ACHN (cell line): ENCODE measurements at places on chromosomes 5 and 9.

DNA sequence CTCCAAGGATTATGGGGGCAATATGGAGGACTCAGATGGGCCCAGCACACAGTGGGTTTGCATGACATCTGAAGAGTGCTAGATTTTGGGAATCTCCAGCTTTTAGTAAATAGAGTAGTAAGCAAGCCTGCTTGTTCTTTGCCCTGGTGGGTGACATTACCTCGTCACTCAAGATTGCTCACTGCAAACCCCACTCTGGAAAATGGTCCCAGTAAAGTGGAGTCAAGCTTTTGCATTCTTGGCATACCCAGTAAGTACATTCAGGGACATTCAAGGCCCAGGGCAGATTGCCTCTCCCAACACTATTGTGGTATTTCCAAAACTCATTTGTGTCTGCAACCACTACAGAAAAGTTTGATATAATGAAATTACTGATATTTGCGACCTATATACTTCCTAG lies 118.5 kb downstream of the INVS start:
- DNase-seq = no peak

DNA sequence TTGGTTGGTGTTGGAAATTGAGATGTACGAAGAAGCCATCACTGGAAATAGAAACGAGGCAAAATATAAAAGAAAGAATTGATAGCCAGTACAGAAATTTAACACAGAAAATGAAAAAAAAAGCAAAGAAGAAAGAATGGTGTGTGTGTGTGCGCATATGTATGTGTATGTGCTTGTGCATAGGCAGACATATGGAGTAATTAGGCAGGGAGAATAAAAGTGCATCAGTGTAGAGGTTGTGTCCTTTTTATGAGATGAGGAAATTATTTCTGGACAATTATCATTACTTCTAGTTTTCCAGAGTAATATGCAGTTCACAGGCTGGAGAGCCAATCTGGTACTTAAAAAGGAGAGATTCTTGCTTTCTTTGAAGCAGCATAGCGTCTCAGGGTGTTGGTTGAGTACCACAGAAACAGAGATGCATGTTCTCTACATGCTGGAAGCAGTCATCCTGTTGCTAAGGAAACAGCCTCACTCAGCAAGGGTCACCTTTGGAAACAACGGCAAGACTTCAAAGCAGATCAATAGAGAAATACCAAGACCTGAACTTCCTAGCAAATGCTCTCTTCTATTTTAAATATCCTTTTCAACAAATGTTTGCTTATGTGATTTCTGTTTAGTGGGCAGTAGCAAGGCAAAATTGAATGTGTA lies 172.7 kb downstream of the TAF11L14 start:
- DNase-seq = no peak

DNA sequence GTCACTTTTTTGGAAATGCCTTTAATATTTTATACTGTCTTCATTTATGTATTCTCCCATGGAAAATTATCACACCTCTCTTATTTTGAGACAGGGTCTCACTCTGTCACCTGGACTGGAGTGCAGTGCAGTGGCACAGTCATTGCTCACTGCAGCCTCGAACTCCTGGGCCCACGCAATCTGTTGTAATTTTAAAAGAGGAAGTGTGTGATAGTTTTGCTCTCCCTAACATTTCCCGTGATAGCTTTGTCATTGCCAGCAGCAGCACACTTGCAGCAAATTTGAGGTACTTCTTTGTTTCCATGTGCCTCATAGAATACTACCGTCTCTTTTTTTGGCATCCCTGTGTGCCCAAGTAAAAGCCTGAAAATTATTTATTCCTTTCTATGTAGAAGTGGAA lies 103.5 kb downstream of the RNF180 start:
- no peak for DNase-seq

GRCh38 chr5:157085930-157086329 lies 22.9 kb downstream of the HAVCR2 start:
- no peak for DNase-seq

DNA sequence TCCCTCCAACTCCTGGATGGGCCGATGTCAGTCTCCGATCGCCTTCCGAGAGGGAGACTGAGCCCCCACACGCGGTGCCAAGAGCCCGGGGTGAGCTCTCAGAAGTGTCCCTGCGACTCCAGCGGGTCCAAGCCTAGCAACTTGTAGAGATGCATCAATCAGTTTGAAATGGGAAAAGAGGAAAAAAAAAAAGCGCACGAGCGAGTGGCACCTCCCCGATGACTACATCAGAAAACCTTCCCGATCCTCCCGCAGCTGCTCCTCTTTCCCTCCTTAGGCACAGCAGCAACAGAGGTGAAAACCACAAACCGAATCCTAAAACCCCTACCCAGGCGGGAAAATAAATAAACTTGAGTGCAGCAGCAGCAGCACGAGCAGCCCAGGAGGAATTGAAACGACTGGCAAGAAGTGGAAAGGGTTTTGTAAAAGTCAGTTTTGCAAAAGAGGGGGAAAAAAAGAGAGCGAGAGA lies 1.0 kb upstream of the EFNA5 start:
- DNase-seq = peak; percentile 78

GRCh38 chr5:177531209-177531940 lies 14.6 kb upstream of the DDX41 start:
- DNase-seq = no peak

DNA sequence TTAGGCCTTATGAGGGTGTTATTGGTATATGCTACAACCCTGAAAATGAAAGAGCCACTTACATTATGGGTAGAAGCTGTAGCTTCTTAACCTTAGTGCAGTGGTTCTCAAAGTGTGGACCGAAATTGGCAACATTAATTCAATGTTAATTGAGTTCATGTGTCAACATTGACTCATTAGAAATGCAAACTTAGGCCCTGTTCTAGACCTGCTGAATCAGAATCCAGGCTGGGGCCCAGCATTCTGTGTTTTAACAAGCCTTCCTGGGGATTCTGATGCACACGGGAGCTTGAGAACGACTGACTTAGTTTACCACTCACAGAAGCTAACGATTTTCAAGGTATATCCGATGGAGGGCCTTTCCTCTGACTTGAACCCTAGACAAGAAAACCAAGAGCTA lies 7.3 kb downstream of the VLDLR start:
- no peak for DNase-seq

GRCh38 chr5:90934091-90934719 lies 375.6 kb downstream of the ADGRV1 start:
- no peak for DNase-seq

DNA sequence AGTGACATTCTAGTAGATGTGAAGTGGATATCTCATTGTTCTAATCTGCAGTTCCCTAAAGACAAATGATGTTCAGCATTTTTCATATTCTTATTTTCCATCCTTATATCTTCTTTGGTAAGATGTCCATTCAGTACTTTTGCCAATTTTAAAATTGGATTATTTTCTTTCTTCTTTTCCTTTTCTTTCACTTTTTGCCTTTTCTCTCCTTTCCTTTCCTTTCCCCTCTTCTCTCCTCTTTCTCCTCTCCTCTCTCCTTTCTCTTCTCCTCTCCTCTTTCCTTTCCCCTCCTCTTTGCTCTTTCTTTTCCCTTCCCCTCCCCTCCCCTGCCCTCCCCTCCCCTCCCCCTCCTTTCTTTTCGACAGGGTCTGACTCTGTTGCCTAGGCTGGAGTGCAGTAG lies 10.1 kb downstream of the ZFYVE16 start:
- DNase-seq = no peak

- no peak for DNase-seq
Measured at GRCh38 chr5:165607026-165607425, 2101.6 kb downstream of the MAT2B start.

- DNase-seq = no peak
Measured at GRCh38 chr9:93910196-93910595, 45.0 kb downstream of the BARX1 start.

DNA sequence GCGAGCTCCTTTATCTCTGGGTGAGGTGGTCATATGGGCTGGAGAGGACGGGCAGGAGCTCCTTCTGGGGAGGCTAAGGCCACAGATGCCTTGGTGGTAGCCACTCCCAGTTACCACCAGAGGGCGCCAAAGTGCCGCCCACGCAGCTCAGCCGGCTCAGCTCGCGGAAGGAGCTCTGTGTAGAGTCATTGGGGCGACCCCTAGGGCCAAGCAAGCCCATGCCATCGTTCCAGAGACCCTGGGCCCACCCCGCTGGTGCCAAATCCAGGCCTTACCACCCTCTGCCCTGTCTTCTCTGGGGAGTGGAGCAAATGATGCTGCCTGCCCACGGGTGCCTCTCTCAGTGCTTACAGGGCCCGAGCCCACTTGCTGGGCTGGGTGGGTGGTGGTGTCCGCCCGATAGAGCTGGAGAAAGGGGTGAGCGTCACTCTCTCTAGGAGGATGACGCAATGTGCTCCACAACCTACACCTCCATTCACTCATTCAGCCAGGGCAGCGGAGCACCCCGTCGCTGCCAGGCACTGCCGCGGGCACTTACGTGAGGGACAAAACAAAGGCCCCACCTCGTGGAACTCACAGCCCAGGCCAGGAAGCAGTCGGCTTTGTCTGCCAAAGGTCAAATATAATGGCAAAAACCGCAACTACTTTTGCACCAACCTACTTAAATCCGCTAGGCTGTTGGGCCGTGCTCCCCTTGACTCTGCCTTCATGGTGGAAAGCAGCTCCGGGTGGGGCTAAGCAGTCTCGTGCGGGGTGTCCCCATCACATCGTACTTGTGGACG lies 13.8 kb downstream of the TSPAN17 start:
- DNase-seq = peak; percentile 64

- no peak for DNase-seq
Measured at GRCh38 chr5:133478199-133478985, 133.9 kb downstream of the FSTL4 start.
